ENCODE measurements at places on chromosomes 11 and 22.

GRCh38 chr11:25441421-25441820 lies 890.5 kb upstream of the ANO3 start:
- DNase-seq, result no peak

- DNase-seq, result no peak
These were observed 54.7 kb downstream of the ETS1 start for GRCh38 chr11:128532572-128533091.

DNA sequence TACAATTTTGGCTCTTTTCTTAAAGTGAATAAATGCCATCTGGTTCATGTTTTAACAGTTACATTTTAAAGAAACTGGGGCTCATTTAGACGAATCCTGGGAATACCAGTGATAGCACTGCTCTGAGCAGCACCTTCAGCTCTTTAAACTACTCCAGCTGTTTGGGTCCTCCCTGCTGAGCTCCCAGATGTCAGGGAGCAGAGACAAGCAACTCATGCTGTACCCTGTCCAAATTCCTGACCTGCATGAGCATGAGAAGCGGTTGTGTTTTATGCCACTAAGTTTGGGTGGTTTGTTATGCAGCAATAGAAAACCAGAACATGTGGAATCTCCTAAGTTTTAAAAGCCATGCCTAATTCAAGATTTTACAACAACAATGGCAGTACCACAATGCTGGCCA lies 90.0 kb downstream of the FDX1 start:
- DNase-seq, result no peak

DNA sequence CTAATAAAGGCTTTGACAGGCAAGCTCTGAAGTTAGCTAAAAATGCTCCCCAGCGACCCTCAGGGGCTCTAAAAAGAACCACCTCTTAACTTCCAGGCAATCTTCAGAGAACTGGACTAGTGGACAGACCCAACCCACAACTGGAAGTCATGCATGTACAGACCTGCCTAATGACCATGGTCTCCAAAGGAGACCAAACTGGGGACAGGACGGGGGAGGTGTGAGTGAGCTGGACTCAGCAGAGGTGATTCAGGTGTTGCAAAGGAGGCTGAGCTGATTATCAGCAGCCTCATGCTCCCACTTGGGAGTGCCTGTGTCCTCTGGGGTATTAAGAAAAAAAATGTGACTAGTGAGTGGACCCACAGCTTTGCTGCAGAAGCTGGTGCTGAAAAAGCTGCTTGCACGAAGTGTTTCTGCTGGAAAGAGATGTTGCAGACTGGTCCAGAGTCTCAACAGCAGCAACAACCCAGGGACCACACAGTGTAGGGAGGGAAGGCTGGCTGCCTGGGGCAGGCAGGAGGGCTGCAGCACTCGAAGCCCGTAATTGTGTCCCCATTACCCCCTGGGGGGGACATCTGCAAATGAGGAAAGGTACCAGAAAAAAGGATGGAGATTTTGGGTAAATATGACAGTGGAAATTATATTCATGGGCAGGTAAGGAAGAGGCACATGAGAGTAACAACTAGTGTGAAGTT lies 35.3 kb downstream of the PITPNB start:
- no peak for DNase-seq

DNA sequence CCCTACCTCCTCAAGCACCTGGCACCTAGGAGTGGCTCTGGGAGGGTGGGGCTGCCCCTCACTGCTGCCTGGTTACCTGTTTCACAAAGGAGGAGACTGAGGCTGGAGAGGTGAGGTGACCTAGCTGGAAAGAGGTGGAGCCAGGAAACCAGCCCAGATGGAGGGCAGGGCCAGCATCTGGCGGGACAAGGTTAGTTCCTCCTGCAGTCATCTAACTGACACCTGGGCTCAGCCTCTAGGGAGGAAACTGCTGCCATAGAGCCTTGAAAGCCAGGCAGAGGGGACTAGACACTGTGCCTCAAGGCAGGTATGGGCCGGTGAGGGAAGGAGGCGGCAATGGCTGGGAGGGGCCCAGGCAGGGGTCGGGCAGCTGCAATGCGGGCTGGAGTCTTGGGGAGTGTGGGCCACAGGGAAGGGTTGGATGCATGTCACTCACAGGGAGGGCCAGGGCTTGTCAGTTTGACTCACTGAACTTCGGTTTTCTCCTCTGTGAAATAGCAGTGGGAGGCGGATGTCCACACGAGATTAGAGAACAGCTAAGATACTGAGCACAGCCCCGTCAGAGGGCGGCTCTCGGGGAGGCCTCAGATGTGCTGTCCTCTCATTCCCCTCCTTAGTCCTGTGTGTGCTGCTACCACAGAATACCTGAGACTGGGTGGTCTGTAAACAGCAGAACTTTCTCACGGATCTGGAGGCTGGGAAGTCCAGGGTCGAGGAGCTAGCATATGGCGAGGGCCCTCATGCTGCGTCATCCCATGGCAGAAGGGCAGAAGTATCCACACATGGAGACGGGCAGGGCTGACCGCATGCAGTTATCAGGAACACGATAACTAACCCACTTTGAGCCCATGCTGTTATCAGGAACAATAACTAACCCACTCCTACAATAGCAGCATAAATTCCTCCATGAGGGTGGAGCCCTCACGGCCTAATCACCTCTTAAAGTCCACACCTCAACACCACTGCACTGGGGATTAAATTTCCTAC lies 16.1 kb downstream of the MGAT3 start:
- no peak for DNase-seq
